ENCODE measurements at places on chromosomes 5 and 9. TPM values are rescaled to one million over a fixed set of nuclear protein-coding genes. Genes with fewer than 3 reads are reported as not detected.

- DNase-seq: no peak
Observed at GRCh38 chr5:163815240-163815791, 309.9 kb downstream of the MAT2B start.

DNA sequence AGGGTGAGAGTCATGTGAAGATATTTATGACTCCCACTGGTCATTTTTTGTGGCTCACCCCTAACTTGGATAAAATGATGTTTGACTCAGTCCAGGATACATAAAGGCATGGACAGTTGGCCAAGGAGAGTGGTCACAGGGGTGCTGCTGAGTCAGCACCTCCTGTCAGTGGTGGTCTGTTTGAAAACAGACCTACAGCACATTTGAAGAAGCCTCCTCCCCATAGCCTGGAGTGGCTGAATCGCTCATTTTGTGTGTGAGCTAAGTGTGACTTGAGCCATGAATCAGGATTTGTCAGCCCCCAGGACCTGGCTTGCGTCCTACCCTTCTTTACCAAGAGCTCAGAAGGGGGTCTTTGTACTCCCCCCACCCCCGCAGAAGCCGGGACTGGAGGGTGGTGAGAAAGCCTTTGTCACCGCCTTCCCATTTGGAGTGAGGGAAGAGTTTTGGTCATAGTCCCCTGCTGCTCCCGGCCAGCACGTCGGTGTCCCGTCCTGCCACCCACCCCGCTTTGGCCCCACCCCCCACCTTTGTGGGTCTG lies 35.6 kb downstream of the TRIO start:
- no peak for DNase-seq

DNA sequence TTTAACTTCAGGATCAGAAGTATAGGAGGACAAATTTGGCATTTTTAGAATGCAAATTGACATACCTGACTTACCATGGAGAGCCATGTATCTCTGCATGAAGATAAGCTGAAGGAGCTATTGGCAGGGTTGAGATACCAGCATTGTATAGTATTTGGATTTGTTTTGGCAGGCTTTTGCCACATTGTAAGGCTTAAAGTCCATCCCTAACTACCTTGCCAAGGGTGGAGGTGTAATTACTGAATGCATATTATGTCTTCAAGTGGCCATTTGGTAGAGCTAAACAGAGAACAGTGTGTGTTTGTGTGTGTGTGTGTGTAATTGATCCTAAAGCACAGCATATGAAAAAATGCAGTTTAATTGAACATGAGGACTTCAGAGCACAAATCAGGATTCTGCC lies 324.7 kb downstream of the FAM170A start:
- no peak for DNase-seq

The IGFBPL1 gene
- total RNA-seq: 2.5 TPM

DNA sequence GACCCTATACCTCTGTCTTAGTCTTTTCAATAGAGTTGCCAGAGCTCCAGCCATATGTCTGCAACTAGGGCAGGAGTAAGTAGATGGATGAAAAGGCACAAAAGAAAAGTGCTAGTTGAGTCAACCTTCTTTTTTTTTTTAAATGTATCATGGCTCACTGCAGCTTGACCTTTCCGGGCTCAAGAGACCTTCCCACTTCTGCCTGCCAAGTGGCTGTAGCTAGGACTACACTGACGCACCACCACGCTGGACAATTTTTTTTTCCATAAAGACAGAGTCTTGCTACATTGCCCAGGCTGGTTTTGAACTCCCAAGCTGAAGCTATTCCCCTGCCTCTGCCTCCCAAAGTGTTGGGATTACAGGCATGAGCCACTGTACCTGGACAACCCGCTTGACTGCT lies 27.3 kb downstream of the FOXE1 start:
- DNase-seq: no peak

- no peak for DNase-seq
Observed at GRCh38 chr5:20956134-20956533, 968.1 kb upstream of the CDH18 start.

- no peak for DNase-seq
Observed at GRCh38 chr5:52831786-52832511, 44.2 kb downstream of the ITGA1 start.

All from kidney epithelial cell (primary cell).